ENCODE measurements at places on chromosomes 4 and X. TPM values are rescaled to one million over a fixed set of nuclear protein-coding genes. Genes with fewer than 3 reads are reported as not detected.

SULT1E1 gene
- total RNA-seq, result not detected

KLB gene
- not detected for total RNA-seq

CXCL1 gene
- total RNA-seq, result 0.33 TPM

SPRY1 gene
- total RNA-seq, result 13.1 TPM

CENPI gene
- 26.1 TPM for total RNA-seq

SYTL4 gene
- 23.6 TPM for total RNA-seq

FDCSP gene
- total RNA-seq, result not detected

DNA sequence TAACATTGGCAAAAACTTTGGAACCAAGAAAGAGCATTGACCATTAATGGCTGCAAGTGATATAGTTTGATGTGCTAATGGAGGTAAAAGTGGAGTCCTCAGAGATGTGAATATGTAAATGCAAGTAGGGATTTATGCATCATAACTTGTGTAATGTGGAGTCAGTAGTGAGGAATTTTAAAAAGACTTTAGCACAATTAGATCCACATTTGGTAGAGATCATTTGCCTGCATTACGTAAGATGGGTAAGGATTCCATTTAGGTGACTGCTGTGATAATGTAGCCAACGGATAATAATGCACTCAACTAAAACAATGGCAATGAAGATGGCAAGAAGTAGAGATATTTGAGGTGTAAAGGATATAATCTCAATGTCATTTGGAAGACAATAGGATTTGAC lies 1128.4 kb downstream of the ADGRL3 start:
- H3K4me3 ChIP-seq, result no peak overlapping the region
- H3K4me1 ChIP-seq, result no peaks in the 10 kb centered on the region
- no peaks in the 10 kb centered on the region for H3K36me3 ChIP-seq

DNA sequence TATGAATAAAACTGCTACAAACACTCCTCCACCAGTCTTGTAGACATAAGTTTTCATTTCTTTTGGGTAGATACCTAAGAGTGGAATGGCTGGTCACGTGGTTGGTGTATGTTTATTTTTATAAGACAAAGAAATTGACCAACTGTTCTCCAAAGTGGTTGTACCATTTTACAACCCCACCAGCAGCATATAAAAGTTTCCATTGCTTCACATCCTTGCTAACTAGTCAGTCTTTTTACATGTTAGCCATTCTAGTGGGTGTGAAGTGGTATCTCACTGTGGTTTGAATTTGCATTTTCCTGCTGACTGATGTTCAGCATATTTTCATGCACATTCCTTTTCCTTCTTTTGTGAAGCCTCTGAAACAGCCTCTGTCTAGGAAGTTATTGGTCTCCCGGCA lies 76.2 kb upstream of the ADGRG2 start:
- H3K27ac ChIP-seq, result no peak overlapping the region
- H3K4me3 ChIP-seq, result no peak overlapping the region
- no peak for DNase-seq
- peaks cover 46% of the 10 kb centered on the region for H3K27me3 ChIP-seq

DNA sequence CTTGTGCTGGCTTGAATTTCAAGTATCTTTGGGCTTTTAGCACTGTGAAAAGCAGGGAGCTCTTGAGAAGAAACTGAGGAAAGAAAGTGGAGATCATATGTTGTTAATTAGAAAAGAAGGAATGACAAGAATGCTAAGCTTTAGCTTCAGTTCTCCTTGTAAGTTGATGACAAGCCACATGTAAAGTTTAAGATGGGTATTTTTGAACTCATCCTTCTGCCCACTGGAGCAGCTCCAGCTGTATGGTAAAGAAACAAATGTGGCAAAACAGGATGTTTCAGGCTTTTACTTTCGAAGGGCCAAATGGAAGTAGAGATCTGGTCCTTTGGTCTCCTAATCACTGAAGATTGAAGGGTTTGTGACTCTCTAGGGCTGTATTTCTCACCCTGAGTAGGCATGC lies 137.8 kb downstream of the GUCY2F start:
- H3K27ac ChIP-seq, result no peak overlapping the region
- no peak for DNase-seq
- no peaks in the 10 kb centered on the region for H3K4me1 ChIP-seq
- no peaks in the 10 kb centered on the region for H3K36me3 ChIP-seq

GRCh38 chr4:181991369-181992108 lies 251.7 kb upstream of the TENM3 start:
- no peaks in the 10 kb centered on the region for H3K27me3 ChIP-seq
- no peak for DNase-seq
- no peak overlapping the region for H3K27ac ChIP-seq
- H3K4me3 ChIP-seq, result no peak overlapping the region
- no peaks in the 10 kb centered on the region for H3K36me3 ChIP-seq

DNA sequence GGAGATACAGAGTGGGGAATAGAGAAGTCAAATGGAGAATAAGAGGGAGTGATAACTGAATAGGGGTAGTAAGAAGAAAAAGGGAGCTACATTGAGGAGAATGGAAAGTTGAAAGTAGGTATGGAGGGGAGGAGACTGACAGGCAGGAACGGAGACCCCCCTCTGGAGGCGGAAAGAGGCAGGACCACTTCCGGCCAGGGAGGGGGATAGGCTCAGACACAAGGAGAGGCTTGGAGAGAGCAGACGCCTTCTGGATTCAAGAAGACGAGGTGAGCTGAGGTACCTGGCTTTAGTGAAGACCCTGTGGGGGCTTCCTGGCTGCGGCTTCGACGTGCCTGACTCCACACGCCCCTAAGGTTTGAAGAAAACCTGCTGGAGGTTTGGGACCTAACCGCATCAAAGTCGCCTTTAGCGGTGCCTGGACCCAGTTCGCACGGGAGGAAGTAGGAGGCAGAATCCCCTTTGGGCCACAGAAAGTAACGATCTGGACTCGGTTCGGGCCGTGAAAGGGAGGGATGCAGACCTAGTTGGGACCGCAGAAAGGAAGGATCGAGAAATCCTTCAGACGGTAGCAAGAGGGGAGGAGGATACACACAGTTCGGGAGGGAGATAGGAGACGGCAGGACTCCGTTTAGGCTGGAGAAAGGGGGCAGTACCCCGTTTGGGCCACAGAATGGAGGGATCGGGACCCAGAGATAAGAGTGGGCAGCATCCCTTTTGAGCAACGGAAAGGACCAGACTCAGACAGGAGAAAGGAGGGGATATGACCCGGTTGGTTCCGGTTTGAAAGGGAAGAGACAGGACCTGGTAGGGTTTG lies at the start of gene TRO:
Gene TRO (plus strand): TSS at position 215 of the 817 bp plus-strand sequence. CDS start 1,423 bp downstream, outside the sequence.
- H3K36me3 ChIP-seq, result no peaks in the 10 kb centered on the region
- H3K4me1 ChIP-seq, result no peaks in the 10 kb centered on the region
- H3K27me3 ChIP-seq, result peaks cover 3% of the 10 kb centered on the region
- no peak for DNase-seq
- no peak within 1 kb of the TSS for H3K4me3 ChIP-seq
- no peak within 1 kb of the TSS for H3K27ac ChIP-seq

DNA sequence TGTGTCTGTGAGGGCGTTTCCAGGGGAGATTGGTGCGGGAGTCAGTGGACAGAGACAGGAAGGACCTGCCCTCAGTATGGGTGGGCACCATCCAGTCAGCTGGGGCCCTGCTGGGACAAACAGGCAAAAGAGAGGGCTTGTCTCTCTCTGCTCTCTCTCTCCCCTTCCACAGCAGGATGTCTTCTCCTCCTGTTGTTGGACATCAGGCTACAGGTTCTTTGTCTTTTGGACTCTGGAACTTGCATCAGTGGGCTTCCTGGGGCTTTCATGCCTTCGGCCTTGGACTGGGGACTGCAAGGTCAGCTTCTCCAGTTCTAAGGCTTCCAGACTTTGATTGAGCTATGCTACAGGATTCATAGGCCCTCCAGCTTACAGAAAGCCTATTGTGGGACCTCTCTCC lies 59.6 kb downstream of the ADGRA3 start:
- no peaks in the 10 kb centered on the region for H3K27me3 ChIP-seq
- H3K4me3 ChIP-seq, result no peak overlapping the region
- no peak overlapping the region for H3K27ac ChIP-seq
- no peaks in the 10 kb centered on the region for H3K36me3 ChIP-seq

DNA sequence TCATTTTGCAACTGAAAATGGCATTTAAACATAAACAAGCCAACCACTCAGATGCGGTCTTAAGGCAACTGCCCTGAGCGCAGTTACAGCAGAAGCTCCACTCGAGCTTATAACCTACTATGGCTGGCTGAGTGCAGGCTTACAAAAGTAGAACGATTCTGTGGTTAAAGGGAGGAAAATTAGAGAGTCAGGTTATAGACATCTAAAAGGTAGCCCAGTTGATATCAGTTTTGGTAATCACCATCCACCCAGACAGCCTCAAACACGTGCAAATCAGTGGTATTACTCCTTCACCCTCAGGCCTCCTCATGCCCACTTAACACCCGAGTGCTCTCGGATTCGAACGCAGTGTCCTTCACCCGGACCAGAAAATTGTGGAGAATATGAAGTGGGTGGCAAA lies 3.1 kb downstream of the LEF1 start:
- H3K4me1 ChIP-seq, result no peaks in the 10 kb centered on the region
- no peaks in the 10 kb centered on the region for H3K27me3 ChIP-seq
- no peak for DNase-seq
- no peak overlapping the region for H3K4me3 ChIP-seq

DNA sequence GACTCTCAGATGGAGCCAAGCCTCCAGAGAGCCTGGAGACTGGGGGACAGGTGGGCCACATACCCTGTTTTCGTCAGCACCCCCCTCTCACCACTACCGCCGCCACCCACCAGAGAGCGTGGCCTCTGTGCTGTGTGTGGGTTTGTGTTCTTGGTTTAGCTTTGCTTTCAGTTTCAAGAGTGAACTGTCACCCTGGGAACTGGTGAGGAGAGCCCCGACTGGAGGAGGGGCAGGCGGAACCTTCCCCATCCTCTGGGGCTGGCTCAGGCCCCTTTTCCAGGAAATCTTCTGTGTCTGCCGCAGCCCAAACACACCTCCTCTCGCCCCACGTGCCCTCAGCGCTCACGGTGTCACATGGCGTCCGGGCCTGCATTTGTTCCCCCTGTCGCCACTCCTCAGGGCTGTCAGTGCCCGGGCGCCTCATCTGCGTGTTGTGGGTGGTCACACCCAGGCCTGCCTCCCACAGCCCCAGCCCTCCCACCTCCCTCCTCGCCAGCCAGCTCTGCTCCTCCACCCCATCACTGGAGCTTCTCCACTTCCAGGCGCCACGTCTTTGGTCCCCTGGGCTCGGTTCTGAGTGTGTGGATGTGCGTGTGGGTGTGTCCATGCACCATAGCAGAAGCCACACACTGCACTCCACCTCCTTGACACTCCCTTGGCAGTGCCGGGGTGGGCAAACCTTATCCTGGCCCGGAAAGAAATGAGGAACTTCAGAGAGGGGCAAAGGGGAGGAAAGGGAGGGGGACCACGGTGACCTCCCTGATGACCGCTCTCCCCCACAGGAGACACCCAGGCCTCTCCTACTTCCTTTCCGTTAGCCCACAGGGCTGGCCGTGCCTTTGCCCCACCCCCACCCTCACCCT lies 27.8 kb downstream of the ELF4 start:
- no peak overlapping the region for H3K27ac ChIP-seq
- H3K27me3 ChIP-seq, result no peaks in the 10 kb centered on the region
- H3K36me3 ChIP-seq, result 0 out of 2 replicates have a peak, but pooled peaks cover 7% of the 10 kb centered on the region
- no peak for DNase-seq
- no peak overlapping the region for H3K4me3 ChIP-seq

DNA sequence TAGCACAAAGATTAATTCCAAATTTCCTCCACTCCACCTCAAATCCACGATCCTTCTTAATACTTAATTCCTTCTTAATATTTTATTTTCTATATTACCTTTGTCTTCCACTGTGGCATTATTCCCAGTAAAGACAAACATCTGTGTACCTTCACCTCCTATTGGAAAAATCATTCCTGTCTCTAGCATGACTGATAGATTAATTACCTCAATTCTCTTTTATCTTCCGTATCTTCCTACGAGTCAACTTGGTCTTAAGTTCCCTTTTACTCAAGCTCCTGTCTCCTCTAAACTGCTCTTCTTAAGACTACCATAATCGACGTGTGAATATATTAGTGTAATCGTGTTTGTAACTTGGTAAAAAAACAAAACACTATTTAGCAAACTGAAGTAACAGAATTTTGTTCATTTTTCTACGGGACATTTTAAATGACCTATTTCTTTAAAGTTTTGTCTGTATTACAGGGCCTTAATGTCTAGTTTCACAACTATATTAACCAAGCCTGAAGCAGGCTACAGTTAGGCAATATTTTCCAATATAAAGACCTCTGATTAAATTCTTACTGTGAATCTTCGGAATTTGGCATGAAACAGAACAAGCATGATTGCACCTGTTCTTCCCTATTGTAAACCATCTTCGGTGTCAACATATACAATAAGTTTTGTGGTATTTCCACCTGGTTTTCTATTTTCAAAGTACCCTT lies 1.1 kb upstream of the USP38 start:
- H3K4me3 ChIP-seq, result peak overlapping the region; percentile 72
- peaks cover 2% of the 10 kb centered on the region for H3K36me3 ChIP-seq
- H3K27ac ChIP-seq, result peak overlapping the region; percentile 89
- peaks cover 35% of the 10 kb centered on the region for H3K4me1 ChIP-seq
- H3K27me3 ChIP-seq, result no peaks in the 10 kb centered on the region
- DNase-seq, result no peak

- no peak overlapping the region for H3K27ac ChIP-seq
- DNase-seq, result no peak
- H3K4me3 ChIP-seq, result no peak overlapping the region
- no peaks in the 10 kb centered on the region for H3K27me3 ChIP-seq
Measured at GRCh38 chrX:51459125-51459524, 37.3 kb downstream of the NUDT11 start.

DNA sequence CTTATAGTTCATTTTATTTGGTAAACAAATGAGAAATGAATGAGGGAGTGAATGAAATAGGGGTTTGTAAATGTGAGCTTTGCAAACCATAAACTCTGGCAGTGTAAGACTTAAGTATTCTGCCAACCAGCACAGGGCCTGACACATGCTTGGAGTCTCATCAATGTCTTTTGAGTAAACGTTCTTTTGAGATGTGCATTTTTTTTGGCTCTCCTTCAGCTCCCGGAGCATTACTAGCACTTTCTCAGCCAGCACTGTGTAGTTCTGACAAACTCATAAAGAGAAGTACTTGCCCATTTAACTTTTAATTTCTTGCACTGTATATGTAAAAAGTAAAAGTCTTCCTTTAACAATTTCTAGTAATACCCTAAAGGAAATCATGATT lies 245.3 kb downstream of the HS3ST1 start:
- no peaks in the 10 kb centered on the region for H3K36me3 ChIP-seq
- no peak for DNase-seq
- H3K4me3 ChIP-seq, result no peak overlapping the region
- no peak overlapping the region for H3K27ac ChIP-seq

DNA sequence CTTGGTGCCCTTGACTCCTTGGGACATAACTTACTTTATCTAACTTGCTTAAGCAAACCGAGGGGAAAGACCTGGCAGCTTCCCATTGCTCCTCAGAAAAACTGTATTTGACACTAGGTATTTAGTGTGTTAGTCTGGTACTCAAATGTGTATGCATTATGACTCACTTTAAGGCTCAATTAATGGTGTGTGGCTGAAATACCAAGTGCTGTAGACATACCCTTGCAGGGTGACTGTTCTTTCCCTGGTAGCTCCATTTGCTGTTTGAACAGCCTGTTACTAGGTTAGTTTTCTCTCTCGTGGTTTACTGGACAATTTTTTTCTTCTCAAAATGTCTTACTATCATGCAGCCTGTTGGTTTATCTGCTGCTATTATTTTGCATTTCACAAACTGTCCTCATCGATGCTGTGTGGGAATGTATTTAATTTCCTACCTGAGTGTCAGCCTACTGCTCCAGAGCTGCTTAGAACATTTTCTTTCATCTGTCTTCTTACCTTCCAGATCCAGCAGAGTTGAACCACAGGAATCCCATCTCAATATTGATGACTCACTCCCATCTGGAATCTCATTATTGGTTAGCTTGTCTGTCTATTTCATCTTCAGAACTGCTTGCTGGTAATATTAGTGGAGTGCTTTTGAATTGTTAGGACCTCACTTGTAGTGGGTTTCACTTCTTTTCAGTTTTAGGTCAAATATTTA lies 158.0 kb upstream of the FAT1 start:
- no peak overlapping the region for H3K4me3 ChIP-seq
- no peak overlapping the region for H3K27ac ChIP-seq
- H3K27me3 ChIP-seq, result no peaks in the 10 kb centered on the region
- H3K36me3 ChIP-seq, result no peaks in the 10 kb centered on the region
- no peaks in the 10 kb centered on the region for H3K4me1 ChIP-seq
